Activated naive CD4-positive, alpha-beta T cell treated with anti-CD3 and anti-CD28 coated beads, Interleukin-2, amount 10 ng/mL, durations not matched to agents 7 days and 5 days (primary cell): ENCODE measurements at places on chromosomes 7 and 10.

DNA sequence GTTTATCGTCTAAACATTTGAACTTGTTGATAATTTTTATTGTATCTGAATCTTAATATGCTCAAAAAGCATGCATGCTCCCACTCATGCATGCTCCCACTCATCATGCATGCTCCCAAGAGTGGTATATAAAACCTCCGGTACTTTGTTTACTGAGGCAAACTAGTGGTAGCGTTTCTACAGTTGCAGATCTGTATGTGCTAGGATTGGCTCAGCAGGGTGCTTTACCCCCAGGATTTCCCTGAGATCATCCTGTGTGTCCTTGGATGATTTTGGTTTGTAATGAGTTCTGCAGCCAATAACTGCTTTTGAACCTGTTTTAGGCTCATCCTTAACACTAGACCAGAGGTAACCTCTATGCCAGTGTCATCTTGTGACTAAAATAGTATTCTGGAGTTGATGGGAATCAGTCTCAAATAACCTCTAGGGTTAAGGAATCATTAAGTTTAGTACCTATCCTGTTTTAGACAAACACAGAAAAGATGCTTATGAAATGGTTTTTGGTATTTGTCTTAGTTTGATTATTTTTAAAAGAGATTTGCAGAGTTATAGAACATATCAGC, 40.4 kb downstream of the PHTF2 start:
- DNase-seq, result no peak

GRCh38 chr10:72010234-72010973, 46.2 kb downstream of the CHST3 start:
- no peak for DNase-seq

DNA sequence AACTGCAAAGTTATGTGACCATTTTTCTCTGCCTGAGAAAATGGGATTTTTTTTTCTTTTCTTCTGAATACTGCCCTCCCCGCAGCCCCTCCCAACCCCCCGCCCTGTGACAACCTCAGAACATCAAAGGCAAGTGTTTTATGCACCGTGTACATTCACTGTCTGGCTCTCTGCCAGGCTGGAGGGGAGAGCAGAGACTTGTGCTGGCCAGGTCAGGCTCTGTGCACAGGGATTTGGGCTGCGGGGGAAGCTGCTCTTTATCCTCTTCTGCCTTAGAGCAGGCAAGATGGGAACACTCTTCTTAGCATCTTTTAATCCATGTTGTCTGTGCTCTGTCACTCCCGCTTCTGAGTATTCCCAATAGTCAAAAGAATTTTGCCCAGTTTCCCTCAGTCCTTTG, 195.1 kb downstream of the CCSER2 start:
- DNase-seq, result no peak

- no peak for DNase-seq
Observed at GRCh38 chr7:40909346-40909980, 774.7 kb downstream of the SUGCT start.

DNA sequence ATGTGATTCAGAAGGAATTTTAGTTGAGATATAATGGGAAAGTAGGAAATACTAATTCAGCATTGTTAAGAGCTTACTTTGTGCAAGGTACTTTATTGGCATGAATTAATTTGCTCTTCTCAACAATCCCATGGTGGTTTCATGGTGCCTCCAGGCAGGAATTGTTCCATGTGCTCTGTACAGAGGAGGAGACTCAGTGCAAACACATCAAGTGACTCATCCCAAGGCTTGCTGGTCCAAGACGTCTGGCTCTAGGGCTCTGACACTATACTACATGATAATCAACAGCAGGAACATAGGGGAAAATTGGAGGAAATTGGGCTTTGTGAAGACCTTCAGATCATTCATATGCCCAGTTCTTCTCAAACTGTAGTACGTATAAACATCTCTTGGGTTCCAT, 66.5 kb upstream of the PRKG1 start:
- DNase-seq, result no peak

- DNase-seq, result no peak
Observed at GRCh38 chr7:75723444-75723843, 15.3 kb downstream of the HIP1 start.

DNA sequence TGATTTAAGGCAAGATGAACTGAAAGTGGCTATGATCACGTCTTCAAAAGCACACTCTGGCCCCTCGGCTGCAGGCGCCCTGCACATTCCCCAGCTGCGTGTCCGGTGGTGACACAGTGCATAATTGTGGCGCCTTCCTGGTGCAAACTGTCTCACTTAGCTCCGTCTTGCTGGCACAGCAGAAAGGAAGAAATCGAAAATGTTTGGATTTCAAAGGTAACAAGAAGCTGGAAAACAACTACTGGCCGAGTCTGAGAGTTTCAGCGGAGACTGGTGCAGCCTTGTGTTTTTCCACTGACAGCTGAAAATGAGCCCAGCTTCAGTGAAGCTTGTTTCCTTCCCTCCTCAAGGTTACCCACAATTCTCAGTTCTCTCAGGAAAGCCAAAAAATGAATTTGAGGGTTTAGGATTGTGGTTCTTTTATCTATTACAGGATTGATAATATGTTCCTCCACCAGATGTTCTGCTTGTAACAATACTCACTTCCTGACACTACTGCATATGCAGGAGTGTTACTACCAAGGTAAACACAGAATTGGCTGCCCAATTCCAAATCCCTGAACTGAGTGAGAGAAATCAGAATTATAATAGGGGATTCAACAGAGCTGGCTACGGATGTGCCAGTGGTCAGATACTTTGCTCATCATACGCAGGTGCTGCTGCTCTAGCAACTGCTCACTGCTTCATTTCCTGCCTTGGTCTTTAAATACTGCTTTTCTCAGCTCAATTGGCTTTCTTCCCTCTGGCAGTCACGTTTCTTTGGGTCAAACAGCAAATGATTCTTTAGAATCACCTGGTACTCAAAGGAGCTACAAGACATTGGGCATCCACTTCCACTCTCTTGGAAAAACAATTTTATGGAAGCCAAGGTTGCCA, 63.7 kb downstream of the TRUB1 start:
- DNase-seq, result no peak

DNA sequence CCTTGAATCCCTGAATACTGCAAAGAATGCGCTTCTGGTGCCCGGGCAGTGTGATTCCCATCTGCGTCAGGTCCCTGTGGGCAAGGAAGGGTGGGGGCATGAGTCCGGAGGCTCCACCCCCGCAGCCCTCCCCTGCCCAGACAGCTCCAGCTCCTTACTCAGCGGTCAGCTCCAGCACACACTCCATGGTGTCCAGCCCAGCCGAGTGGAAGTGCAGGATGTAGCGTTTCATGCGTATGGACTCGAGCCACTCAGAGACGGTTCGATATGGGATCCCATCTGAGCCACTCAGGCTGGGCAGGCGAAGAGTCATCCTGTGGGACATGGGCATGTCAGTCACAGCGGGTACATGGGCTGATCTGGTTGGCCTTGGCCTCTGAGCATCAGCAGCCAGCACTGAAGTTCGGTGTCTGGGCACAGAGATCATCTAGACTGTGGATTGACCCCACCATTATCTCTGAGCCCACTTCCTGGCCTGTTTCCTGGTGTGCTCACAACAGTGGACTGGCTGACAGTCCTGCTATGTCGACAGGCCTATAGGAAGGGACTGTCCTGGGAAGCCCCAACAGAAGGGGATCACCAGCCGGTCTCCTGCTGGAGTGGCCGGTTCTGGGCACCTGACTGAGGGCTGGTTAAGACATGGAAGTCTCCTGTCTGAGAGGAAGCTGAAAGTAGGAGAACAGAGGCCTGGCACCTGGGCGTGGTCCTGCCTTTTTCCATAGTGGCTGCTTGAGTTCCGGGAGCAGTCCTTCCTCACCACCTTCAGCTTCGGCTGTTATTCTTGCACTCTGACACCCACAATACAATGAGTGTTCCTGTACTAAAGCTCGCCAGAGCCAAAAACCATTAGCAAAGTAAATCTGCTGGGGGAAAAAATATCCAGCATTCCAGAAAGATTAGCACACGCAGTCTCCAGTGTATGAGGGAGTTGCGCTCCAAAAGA, 10.6 kb downstream of the ZYX start:
- DNase-seq, result no peak

- DNase-seq, result no peak
Observed at GRCh38 chr10:24307116-24307515, 98.2 kb downstream of the KIAA1217 start.

DNA sequence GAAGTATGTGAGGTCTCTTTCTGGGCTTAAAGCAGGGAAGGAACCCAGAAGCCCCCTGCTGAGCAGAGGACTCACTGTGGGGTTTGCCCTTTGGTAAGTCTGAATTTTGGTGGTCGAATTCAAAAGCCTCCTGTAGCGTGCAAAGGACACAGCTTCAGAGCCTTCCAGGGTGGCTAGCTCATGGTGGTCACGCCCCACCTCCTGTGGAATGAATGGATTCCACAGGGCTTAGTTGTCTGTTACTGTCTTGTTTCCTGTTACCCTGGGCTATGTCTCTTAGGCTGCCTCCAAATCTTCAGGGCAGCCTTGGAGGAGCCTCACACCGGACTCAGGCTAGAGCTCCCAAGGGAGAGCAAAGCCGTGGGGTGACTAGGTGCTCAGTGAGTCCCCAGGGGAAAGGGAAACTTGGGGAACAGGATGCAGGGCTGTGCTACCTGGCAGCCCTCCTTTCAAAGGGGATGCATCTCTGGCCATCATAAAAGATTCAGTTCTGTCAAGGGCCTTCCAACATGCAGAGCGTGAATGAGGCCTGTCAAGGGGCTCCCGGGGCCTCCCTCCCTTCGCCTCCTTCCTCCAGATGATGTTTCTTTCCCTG, 211.7 kb downstream of the CCSER2 start:
- DNase-seq, result no peak

DNA sequence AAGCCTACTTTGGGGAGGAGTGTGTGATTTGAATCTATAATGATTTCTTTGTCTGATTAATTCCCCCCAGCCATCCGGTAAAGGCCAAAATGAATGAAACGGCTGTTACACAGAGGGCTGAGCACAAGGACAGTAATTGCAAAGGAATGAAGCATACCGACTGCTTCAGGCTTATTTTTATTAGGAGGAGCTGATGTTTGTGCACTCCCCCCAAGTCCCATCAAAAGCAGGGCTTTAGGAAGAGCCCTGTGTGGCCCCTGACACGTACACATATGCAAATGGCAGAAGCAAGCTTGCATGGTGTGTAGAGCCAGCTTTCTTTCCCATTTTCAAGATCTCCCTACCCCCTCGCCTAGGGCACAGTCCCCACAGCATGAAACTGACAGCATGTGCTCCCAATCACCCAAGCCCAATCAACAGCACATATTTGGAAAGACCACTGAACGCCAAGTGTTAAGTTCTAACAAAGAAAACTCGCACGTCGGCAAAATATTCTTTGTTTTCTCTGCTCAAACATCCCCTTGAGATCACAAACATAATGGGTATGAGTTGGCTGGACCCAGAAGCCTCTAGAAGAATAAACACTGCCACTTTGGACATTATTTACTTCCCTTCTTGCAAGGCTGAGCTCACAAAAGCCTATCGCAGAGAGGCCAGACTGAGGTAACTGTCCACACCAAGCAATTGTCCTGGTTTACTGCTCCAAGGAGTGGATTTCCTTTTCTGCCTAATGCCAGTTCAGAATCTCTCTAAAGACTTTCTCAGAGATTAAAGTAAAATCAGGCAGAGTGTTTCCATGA, 143.0 kb downstream of the CUBN start:
- no peak for DNase-seq

GRCh38 chr10:78184851-78185692, 151.4 kb downstream of the RPS24 start:
- no peak for DNase-seq

GRCh38 chr7:139681463-139681755, 96.4 kb downstream of the HIPK2 start:
- no peak for DNase-seq

- no peak for DNase-seq
Observed at GRCh38 chr7:101717628-101718357, 88.7 kb upstream of the MYL10 start.

DNA sequence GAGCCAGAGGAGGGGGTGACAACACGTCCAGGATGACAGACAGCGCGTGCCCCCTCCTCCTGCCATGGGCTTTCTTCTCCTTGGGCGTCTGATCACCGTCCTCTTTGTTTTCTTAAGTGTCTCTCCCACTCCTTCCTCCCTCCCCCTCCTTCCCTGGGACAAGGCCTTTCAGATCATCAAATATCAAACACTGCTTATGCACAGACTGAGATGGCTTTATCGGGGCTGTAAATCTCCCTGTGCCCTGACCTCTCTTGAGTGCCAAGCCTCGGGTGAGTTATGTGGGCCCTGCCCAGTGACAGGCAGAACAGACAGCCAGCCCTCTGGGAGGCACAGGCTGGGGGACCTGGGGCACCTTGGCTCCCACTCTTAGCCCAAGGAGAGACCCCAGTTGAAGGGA, 116.4 kb downstream of the C10orf105 start:
- no peak for DNase-seq

DNA sequence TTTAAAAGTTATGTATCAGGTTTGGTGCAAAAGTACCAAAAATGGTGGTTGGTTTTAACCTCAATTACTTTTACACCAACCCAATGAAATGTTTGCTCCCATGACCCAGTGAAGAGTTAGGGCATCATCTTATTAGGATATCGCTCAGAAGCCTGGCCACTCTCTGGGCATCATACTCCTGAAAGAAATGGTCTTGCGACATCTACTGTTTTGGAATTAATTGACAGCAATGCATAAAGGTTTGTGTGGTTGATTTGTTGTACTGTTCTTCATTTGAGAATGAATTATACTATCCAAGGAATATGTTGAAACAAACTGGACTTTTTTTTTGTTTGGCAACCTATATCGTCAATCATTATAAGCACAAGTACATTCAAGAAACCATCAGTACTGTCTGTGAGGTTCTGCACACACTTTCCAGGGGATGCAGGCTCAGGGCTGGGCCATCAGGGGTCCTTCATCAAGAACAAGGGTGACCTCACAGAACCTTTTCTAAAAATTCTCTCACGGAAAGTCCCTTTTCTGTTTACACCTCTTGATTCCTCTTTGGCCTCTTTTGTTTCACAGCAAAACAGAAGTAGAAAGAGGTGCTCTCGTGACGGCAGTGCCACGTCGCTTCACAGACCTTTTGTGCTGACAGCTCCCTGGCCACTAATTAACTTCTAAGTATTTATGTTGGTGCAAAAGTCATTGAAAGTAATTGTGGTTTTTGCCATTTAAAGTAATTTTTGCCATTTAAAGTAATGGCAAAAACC, 117.2 kb upstream of the KLF6 start:
- no peak for DNase-seq

DNA sequence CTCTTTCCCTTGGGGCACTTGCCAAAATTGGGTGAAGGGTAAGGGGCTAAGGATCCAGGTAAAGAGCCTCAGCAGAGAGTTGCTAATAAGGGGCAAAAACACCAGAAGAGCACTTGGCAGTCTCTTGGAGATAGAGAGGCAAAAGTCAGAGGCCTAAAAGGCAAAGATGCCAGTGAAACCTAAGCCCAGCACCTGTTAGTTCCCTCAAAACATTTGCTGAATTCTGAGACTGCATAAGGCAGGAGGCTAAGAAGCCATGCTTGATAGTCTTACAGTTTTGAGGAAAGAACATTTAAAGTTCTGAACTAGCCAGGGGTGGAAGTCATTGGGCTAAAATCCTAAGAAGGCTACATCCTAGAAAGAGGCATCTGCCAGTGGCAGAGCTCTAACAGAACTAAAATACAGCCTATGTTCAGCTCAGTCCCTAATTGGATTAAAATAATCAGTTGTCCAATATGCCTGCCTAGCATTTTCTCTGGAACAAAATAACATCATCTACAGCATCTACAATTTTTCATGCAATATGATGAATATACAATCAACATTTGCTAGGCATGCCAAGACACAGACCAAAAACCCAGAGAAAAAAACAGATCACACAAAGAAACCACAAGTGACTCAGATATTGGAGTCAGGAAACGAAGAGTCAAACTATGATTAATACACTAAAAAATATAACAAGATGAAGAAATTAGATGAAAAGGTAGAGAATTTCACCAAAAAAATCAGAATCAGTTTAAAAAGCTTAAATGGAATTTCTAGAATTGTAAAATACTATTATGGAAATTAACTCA, 7.7 kb downstream of the HTR7 start:
- no peak for DNase-seq
